ENCODE measurements at places on chromosomes 7 and 10.
A peak's percentile ranks its signal among the peaks of the same experiment; 100 is the strongest.

DNA sequence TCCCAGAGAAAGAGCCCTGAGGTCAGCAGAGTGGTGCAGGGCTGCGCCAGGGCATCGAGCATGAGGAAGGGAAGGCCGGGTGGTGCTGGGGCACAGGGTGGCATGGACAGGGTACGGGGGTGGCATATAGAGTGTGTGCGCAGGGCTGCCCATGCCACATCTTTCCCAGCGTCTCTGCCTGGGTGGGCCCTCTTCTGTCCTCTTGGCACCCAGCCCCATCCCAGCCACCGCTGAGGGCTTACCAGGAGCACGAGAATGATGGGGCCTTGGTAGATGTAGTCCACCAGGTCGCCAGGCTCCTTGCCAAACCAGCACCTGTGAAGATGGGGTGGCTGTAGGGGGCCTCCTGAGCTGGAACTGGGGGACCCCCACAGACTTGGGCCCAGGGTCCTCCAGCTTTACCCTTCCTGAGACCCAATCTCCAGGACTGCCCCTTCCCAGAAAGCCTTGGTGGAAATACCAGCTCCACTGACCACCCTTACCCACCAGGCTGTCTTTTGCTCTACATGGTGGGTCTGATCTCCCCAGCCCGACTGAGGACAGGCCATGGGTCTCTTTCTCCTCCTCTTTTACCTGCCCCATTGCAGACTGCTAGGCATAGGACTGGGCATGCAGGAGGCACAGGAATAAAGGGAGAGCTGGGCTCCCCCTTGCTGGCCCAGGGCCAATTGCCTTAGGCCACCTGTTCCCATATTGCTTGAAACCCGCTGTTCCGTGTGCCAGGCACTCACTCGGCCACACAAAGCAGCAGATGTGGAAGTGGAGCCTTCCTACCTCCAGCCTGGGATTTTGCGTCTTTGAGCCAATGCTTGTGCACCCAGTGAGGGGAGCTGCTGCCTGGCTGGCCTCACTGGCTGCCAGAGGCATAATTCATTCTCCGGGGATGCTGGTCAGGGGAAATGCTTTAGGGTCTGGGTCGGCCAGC, 21.7 kb downstream of the CRHR2 start:
- no peak for DNase-seq

DNA sequence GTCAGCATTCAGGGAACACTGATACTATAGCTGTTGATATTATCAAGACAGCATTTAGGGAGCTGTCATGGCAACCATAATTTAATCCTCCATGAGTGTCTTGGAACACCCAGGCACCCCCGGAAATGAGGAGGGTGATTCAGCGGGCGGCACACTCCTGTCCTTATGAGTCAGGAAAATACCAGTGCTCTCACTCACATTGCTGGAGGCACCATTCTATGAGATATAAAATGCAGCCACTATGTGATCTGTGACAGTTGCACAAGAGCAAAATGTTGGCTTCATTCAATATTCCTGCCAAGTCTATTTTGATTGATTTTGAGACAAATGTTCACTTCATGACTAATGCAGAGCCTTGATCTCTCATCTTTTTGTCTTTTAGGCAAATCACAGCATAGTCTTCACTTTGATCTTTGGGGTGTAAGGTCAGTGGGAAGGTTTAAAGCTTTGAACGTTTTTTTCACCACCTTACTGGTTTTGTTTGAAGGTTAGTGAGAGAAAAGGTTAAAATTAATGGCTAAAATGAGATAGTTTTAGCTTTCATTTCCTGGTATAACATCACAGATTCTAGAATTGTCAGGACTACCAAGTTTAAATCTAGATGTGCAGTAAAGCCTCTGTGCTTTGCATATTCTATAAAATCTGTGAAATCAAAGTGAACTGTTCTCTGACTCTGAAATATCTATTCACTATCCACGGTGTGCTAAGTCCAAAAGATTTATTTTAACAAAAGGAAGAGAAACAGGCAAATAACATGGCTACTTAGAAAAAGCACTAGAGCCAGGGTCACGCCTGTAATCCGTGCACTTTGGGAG, 12.4 kb upstream of the ARHGAP12 start:
- no peak for DNase-seq

DNA sequence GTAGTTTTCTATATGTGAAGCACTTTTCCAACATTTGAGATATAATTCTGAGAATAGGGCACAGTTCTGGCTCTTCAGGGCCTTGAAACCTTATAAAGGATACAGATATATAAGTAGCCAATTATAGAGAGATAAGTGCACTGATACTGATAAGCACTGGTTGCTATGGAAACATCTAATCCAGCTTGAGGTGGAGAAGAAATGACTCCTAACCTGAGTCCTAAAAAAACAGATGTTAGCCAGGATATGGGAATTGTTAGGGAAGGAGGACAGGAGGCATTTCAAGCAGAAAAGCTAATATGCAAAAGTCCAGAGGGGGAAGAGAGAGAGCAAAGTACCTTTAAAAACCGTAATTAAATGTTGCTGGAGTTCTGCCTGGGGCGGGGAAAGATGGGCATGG, 30.8 kb downstream of the STRIP2 start:
- DNase-seq: no peak

- DNase-seq: no peak
Measured at GRCh38 chr10:31064348-31064747, 32.7 kb upstream of the ZNF438 start.

GRCh38 chr10:45425621-45426563, 51.9 kb downstream of the ALOX5 start:
- no peak for DNase-seq

- no peak for DNase-seq
Measured at GRCh38 chr10:72483471-72483870, 128.8 kb upstream of the DNAJB12 start.

- DNase-seq: no peak
Measured at GRCh38 chr7:83130191-83130590, 32.5 kb downstream of the PCLO start.

DNA sequence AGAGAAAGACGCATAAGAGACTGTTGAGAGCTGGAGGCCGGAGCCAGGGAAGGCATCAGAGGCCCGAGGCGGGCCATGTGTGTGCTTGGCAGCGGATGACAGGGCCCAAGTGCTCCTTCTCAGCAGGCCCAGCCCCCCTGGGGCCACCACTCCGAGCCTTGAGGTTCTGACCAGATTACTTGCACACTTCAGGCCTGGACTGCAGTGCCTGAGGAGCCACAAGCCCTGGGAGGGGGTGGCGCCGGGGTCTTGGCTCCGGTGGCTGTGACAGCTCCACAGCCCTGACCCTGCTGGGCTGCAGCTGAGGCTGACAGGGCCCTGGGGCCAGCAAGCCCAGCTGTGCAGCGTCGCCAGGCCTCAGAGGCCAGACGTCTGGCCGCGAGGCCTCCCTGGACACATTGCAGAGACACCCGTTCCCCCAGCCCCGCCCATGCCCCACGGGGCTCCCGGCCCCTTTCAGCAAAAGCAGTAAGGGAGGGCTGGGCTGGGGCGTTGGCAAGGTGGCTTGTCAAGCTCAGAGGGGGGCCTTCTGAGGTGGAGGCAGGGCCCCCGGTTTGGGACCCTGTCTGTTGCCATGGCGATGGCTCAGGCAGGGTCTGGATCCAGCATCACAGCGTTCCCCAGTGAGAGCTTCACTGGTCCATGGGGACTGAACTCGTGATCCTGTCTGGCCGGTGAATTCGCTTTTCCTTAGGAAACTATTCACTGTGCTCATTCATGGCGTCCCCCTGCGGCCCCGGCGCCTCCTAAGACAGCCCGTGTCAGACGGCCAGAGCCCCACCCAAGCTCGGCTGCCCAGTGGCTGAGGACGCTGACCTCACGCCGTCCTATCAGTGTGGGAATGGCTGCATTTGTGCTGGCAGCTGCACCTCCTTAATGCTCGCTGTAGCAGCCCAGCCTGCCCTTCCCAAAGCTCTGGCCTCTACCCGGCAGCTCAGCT, 5.7 kb downstream of the ELN start:
- peak; percentile 94 for DNase-seq

DNA sequence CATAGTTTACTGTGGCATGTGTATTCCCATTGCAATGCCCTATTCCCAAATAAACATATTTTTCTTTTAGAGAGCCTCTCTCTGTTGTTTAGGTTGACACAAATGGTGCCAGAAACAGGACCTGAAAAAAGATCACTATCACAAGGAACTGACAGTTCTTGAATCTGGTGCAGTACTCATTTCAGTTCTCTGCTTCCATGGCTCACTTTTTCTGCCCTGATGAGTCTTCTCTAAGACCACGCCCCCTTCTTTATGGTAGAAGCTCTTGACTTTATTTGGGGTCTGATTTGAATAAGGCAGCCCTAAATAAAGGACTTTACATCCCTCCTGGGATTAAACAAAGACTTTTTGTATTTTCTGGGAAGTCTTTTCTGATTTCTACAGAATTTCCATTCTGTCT, 3.5 kb upstream of the CCDC126 start:
- no peak for DNase-seq

DNA sequence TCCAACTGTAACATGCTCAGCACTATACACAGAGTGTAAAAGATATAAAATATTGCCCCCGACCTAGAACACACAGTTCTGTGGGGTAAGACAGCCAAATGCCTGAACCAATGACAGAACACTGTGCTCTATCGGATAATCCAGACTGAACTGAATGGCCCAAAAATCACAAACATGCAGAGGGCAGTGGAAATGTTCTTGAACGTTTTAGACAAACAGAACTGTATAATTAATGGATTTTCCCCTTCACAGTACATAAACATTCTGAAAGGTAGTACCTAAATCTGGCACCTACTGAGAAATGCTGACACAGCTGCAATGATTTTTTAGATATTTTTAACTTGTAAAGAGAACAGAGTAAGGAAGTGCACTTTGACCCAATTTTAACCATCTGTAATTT, 33.4 kb downstream of the PARD3 start:
- DNase-seq: no peak

DNA sequence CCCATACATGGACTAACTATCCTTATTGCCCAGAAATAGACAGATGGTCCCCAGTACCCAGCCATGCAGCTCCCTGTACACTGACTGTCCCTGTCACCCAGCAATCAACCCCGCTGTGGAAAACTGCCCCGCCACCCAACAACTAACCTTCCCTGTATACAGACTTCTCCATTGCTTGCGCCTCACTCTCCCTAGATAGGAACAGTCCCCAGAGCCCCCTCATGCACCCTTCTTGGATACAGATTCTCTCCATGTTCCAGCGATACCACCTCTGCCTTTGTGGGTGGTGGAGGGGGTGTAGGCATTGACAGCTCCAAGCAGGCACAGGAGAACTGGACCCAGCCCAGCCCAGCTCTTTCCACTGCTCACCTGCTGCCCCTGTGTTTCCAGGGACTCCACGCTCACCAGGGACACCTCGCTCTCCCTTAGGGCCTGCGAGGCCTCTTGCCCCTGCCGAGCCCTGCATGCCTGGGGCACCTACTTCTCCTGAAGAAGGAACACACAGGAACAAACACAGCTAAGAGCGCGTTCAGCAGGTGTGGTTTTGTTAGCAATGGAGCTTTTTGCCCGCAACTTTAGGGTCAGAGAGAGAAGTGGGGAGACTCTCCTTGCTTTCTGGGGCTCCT, 7.2 kb downstream of the SFTPD start:
- DNase-seq: no peak

DNA sequence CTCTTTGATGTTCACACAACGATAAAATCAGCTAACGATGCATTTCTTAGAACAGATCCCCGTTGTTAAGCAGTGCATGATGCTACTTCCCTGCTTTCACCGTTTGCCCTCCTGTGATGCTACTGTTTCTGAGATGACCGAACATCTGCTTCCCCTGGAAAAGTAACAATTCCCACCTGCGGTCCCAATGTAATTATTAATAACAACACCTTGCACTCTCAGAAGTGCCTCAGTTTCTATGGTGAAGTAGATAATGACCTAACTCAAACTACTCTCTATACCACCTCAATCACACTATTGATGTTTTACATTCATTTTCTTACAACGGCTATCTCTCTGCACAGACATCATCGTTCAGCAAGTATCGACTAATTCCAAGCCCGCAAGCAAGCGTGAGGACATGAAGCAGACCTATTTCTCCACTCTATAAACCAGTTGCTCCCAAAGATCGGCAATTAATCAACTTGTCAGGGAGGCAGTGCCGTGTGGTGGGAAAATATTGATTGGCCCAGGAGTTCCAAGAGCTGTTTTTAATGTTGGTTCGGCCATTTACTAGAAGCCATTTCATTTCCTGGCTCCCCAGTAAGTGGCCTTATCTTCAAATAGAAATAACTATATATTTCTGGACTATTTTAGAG, 42.7 kb downstream of the FAM107B start:
- no peak for DNase-seq

- no peak for DNase-seq
Measured at GRCh38 chr7:99099499-99100077, 44.3 kb downstream of the SMURF1 start.

DNA sequence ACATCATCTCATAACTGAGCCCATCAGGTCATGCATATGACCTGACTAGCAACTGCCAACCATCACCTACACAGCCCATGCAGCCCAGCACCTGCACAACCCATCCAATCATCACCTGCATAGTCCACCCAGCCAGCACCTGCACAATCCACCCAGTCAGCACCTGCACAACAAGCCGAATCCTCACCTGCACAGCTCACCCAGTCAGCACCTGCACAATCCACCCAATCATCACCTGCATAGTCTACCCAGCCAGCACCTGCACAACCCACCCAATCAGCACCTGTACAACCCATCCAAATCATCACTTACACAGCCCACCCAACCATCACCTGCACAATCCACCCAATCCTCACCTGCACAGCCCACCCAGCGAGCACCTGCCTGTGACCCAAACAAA, 33.4 kb upstream of the WDFY4 start:
- DNase-seq: no peak

DNA sequence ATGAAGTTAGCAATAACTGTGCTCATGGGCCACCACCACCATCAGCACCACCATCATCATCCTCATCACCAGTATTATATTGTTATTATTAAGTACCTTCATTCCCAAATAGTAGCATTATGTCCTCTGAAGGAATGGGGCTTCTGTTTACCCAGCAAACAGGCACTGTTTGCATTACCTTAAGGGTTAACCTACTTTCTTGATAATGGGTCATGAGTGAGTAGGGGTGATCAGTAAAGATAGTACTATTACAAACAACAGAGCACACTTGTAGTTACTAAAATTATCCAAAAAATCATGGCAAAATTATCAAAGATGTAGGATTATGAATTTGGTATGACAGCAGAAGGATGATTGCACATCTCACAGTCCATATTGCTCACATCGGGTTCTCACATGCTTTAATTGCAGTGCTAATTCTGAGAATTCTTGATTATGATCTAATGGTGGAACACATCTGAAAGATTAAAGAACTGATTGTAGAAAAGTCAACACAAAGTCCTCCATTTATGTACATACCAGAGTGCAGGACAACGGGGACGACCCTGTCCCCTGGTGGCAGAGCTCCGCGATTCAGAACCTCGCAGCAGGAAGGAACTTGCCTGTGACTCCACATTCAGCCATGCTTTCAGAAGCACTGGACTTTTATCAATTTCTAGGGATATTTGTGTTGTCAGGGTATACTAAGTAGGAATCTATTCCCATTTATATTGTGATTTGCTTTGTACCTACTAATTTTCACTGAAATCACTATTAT, 31.0 kb downstream of the PDE1C start:
- DNase-seq: no peak

GRCh38 chr7:69617364-69617763, 19.1 kb downstream of the AUTS2 start:
- DNase-seq: no peak

- no peak for DNase-seq
Measured at GRCh38 chr7:109259151-109259550, 689.5 kb downstream of the DNAJB9 start.

- no peak for DNase-seq
Measured at GRCh38 chr7:98795741-98796493, 73.9 kb downstream of the TMEM130 start.

Data from Right ventricle myocardium superior (tissue), 1 donor.